ENCODE measurements at places on chromosomes 11 and 22.

DNA sequence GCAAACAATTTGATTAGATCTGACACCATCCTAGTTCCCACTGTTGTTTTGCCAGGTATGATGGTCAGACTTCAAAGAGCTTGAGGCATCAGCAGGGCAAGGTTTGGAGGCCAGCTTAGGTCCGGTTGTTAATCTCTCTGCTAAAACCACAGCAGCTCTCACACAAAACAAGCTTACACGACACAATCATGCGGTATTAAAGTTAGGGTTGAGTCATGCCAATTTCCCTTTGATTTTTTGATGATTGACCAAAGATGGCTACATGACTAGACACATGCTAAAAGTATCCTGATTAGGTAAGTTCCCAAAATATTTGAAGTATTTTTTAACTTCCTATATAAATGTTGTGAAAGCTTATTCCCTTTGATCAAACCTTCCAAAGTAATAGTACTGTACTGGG is 145.9 kb downstream of the ELP4 start:
- DNase-seq = no peak

GRCh38 chr11:71267807-71268421 is 15.5 kb upstream of the SHANK2 start:
- no peak for DNase-seq

DNA sequence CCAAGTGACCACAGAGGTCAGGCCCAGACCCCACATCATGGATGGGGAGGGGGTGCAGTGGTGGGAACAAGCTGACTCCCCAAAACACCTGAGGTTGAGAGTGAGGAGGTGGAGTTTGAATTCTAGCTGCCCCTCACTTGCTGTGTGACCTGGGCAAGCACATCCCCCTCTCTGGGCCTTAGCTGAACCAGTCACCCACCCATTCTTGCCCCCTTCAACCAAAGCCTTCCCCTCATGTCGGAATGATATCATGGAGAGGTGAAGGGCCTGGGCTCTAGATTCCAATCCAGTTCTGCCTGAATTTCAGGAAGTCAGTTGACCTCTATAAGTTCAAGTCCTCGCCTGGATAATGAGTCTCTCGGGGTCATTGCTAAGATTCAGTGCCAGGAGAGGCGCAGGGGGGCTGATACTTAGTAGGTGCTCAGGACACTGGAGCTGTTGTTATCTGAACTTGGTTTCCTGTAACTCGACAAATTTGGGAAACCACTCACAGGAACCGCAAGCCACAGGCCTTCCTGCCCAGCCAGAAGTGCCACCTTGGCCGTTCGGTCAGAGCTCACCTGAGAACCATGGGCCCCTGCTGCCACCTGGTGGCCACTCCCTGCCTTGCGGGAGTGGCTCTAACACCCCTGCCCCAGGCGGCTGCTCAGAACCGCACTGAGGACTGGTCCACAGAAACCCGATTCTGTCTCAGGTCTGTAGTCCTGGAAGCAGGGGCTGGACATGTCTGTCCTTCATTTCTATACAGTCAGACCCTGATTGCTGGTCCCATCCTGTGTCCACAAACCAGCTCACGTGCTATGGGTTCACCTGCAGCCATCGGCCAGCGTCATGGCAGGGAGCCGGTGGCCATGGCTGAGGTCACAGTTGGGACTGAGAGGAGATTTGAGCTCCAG is 6.9 kb downstream of the CDC42EP1 start:
- DNase-seq = peak; percentile 69

GRCh38 chr11:103295704-103296103 is 186.5 kb downstream of the DYNC2H1 start:
- DNase-seq = no peak

DNA sequence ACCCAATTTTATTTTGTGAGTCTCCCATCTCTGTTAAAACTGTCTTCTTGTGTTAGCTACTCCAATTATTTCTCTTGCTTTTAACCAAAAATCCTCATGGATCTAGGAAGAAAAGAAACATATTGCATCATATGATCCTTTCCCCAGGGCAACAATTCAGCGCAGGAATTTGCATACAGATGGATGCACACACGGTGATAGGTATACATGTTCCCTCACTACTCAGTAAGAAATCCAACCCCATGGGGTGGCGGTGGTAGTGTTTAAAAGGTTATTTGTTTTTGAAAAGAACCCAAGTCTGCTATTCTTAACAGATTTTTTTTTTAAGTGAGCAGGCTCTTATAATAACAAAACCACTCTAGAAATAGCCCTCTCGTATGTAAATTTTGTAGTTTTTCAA is 4.2 kb upstream of the SYN3 start:
- DNase-seq = no peak

- no peak for DNase-seq
Measured at GRCh38 chr11:86606836-86607481, 65.5 kb downstream of the ME3 start.

Data from nucleus accumbens (tissue), 56 donors.